ENCODE measurements at places on chromosomes 5 and 9. TPM values are rescaled to one million over a fixed set of nuclear protein-coding genes. Genes with fewer than 3 reads are reported as not detected.

NUTM2G gene
- total RNA-seq, result under 0.01 TPM

ZNF454 gene
- total RNA-seq, result 2.6 TPM

IRX1 gene
- total RNA-seq, result 19.0 TPM

ZDHHC11B gene
- under 0.01 TPM for total RNA-seq

KIF24 gene
- 5.8 TPM for total RNA-seq

PCDHGA4 gene
- total RNA-seq, result 0.63 TPM

GGTA1 gene
- not detected for total RNA-seq

MYMK gene
- total RNA-seq, result not detected

SVEP1 gene
- 1.3 TPM for total RNA-seq

PCDHGA12 gene
- total RNA-seq, result not detected

NUDT2 gene
- total RNA-seq, result 51.9 TPM

KIF4B gene
- 0.17 TPM for total RNA-seq

STKLD1 gene
- total RNA-seq, result 0.17 TPM

SLC12A7 gene
- total RNA-seq, result 3.2 TPM

MOB3B gene
- 0.83 TPM for total RNA-seq

PRR7 gene
- total RNA-seq, result 21.4 TPM

CCL28 gene
- total RNA-seq, result not detected

FRRS1L gene
- total RNA-seq, result not detected

GALNT12 gene
- total RNA-seq, result 5.3 TPM

OTP gene
- not detected for total RNA-seq

KCNV2 gene
- total RNA-seq, result not detected

IRGM gene
- total RNA-seq, result 0.51 TPM

GAS1 gene
- 14.5 TPM for total RNA-seq

MCC gene
- total RNA-seq, result 11.8 TPM

BASP1 gene
- 114 TPM for total RNA-seq

ZNF189 gene
- 15.2 TPM for total RNA-seq

FGFR4 gene
- total RNA-seq, result 0.57 TPM

SARDH gene
- 1.2 TPM for total RNA-seq

GARIN3 gene
- not detected for total RNA-seq

UBE2R2 gene
- total RNA-seq, result 16.1 TPM

PIP5K1B gene
- 0.09 TPM for total RNA-seq

SWI5 gene
- 72.8 TPM for total RNA-seq

ARSI gene
- 4.5 TPM for total RNA-seq

TARS1 gene
- 395 TPM for total RNA-seq

SLC28A3 gene
- total RNA-seq, result 0.06 TPM

LCN12 gene
- total RNA-seq, result not detected

SPINK6 gene
- not detected for total RNA-seq

ROPN1L gene
- not detected for total RNA-seq

CACNA1B gene
- 0.23 TPM for total RNA-seq

HAVCR2 gene
- total RNA-seq, result 0.12 TPM

TAF11L10 gene
- total RNA-seq, result not detected

SPATA31D4 gene
- total RNA-seq, result not detected

FBP1 gene
- total RNA-seq, result not detected

SEC61B gene
- 152 TPM for total RNA-seq

DRD1 gene
- 0.06 TPM for total RNA-seq

TAF1L gene
- 0.03 TPM for total RNA-seq

CDC37L1 gene
- total RNA-seq, result 30.9 TPM

CDX1 gene
- total RNA-seq, result 1.3 TPM
